ENCODE measurements at places on chromosomes 5 and 9.
A peak's percentile ranks its signal among the peaks of the same experiment; 100 is the strongest.

GRCh38 chr5:170315154-170315553 lies 17.6 kb upstream of the LCP2 start:
- DNase-seq, result peak; percentile 64

DNA sequence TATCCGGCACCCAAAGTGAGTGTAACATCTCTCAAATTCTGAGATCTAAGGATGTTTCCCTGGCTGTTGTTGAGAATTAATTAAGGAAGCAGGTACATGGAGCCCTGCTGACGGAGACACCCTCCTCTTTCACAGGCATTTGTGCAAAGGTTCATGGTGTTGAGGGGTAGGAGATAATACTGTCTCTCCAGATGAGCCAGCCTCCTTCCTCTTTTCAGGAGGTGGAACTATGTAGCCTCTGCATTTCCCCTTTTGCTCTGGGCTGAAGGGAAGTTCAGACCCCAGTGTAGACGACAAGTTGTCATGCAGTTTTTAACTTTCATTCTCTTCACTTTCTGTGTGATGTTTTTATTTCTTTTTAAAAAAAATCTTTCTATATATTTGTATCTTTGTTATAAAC lies 107.5 kb downstream of the GALNT10 start:
- DNase-seq, result no peak

GRCh38 chr5:32231241-32231640 lies 57.1 kb upstream of the GOLPH3 start:
- no peak for DNase-seq

DNA sequence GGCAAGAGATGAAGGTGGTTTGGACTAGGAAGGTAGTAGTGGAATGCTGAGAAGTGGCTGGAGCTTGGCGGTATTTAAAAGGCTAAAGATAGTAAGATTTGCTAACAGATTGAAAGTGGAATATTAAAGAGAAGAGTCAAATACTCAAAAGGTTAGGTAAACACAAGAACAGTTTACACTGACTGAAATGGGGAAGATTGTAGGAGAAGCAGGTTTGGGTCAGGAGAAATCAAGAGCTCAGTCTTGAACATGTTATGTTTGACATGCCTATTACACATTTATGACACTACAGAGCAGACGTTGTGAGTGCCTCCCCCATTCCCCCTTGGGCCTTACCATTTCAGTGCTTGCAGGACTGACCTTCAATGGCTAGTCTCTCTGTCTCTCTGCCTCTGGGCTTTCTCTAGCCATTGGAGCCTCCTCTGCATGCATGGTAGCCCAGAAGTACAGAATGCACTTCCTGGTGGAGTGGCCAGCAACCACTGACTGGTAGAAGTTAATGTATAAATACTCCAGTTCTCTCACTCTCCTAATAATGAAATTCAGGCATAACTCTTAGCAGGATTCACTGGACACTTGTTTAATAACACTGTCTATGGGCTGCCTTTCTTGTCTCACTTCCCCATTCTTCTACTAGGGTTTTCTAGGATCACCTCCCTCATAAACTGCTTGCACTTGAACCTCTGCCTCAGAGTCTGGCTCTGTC lies 56.8 kb downstream of the HMGCS1 start:
- no peak for DNase-seq

DNA sequence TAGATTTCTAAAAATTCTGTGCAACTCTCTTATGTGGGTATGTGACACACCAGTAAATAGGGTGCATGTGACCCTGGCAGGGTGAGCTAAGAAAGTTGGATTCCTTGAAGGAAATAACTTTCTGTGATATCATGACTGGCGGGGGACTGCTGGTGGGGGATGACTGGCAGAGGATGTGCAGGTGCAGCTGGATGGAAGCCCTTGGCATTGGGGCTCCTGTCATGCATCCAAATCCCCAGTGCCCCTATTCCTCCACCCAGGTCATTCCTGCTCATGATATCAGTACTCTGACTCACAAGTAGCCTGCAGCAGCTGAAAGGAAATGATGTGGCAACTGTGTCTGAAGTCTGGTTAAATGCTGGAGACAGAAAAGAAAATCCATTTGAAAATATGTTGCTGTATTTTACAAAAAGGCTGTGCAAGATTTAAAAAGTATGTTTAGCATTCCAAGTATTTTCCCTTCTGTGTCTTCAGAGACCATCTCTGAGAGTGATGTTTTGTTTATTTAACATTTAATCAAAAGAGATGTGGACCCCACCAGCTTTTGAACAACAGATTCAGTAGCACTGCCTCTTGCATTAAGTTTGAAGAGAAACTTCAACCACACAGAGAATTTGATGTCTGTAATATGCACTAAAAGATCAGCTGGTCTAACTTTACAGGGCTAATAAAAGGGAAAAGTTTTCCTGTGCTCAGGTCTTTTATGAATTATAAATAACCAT lies 17.9 kb upstream of the ZSWIM6 start:
- peak; percentile 62 for DNase-seq

DNA sequence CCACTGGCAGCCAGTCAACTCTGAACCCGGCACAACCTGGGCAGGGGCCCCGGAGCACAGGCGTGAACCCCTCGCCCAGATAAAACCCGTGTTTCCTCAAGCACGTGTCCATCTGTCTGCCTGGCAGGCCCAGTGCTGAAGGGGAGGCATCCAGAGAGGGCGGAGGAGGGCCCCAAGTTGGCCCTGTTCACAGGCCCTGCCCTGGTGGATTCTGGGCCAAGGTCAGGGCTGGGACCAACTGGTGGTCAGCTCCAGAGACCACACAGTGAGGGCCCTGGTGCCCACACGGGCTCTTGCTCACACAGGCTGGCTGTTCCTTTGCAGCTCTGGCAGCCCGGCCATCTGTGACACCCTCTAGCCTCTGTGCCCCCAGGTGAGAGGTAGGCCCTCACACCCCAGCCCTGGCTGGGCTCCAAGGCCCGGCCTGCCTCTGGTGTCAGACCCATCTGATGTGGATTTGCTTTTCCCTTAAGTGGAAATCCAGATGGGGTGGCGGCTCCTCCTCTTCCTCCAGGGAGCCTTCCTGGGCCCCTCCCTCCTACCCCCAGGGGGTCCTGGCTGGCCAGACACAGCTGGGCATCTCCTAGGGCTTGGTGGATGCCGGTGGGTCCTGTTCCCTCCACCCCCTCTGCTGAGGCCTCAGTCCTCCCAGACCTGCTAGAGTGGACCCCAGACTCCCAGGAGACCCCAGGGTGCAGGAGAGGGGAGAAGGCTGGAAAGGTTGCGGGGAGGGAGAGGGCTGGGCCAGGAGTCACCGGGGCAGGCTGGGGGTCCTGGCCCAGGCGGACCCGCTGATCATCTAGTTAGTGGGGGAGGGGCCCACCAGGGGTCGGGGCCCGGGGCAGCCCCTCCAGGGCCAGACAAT lies 525 bp upstream of the STPG3 start:
- DNase-seq, result no peak

- DNase-seq, result no peak
Observed at GRCh38 chr5:95609711-95610110, 10.2 kb upstream of the GPR150 start.

GRCh38 chr5:82058710-82059109 lies 86.9 kb downstream of the ATG10 start:
- DNase-seq, result no peak

DNA sequence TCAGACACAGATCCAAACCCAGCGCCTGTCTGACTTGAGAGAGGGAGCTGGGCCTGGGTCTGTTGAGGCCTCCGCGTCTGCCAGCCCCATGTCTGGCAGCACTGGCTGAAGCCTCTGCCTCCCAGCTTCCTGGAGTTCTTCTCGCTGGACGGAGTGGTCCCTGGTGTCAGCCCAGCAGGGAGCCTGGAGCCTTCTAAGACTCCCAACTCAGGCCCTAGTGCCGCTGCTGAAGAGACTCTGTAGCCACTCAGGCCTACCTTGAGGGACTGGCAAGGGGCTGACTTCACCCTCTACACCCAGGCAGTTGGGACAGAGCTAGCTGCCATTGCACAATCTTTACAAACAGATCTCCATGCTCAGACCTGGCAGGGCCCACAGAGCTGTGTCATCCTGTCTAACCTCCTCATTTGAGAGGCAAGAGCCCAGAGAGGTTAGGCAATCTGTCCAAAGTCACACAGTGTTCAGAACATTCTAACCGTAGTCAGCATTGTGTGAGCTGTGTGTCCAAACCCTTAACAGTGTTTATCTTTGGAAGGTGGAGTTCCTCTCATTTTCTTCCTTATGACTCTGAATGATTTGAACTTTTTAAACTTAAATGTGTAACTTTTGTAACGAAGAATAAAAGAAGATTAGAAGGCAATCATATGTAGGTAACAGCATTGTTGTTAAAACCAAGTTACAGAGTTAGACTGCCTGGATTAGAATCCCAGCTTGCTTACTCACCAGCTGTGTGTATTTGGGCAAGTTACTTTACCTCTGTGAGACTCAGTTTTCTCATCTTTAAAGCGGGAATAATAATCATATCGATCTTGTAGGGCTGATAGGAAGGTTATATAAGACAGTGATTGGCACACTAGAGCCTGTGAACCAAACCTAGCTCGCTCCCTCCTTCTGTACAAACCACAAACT lies 4.6 kb upstream of the DUSP1 start:
- DNase-seq, result peak; percentile 88

GRCh38 chr5:38500573-38501260 lies 55.7 kb downstream of the LIFR start:
- DNase-seq, result peak; percentile 11

- DNase-seq, result no peak
Observed at GRCh38 chr9:99373912-99374311, 151.8 kb downstream of the SEC61B start.

DNA sequence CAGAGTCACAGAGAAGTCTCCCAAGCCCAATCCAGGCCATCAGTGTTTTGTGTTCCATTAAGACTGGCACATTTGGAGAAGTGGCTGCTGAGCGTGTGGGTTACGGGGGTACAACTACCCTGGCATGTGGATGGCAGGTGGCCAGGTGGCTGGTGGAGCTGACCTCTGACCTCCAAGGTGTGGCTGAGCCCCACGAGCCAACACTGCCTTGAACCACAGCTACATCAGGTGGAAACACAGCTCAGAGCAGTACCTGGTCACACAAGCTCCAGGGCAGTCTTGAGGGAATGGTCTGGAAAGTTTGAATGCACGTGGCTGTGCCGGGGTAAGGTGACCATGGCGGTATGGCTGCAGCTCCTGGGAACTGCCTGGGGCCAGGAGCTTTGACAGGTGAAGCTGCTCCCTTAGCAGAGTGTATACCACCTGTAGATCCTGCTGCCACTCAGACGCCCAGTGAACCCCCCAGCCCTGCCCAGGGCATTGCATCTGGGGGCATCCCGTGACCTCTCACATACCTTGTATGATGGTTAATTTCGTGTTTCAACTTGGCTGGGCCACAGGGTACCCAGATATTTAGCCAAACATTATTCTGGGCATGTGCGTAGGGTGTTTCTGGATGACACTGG lies 207.9 kb downstream of the GADD45G start:
- DNase-seq, result no peak

DNA sequence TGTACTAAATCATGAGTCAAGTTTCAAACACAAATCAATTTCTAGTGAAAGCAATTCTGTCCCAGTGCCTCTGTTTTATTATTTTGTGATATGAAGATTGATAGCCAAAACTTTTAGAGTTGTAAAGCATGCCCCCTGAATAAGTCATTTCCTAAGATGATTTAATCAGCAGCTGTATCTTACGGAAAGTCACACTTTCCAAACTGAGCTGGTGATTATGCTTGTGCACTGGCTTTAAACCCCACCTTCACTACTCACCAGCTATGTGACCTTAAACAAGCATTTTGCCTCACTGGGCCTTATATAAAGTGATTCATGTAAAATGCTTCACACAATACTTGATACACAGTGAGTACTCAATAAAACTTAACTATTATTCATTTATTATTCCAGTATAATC lies 78.1 kb downstream of the EDIL3 start:
- no peak for DNase-seq
